ENCODE measurements at places on chromosomes 7 and 10.

DNA sequence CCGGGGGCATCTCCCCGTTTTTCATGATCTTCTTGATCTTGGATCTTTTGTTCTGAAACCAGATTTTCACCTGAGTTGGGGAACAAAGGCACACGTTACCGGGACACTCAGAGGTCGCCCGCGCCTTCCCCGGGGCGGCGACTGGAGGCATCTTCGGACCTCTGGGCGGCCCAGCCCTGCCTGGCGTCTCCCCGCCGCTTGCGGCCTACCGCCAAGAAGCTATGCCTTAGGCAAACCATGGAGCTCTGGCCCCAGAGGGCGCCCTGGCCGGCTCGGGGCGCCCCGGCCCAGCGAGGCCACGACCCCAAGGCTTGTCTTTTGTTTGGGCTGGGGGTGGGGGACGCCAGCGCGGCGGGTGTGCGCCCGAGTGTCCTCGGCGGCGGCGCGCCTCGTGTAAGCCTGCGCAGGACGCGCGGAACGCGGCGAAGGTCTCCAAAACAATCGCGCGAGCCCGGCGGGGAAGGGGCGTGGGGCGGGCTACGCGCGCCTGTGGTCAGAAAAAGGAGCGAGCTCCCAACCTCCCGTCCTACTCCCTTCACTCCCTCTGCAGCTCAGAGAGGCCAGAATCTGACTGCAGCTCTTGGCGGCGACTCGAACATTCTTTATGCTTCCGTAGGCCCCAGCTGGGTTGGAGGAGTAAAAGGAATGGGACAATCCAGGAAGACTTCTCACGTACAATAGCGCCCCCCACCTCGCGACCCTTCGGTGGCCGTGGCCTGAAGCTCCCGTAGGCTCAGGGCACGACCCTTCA is 3.5 kb downstream of the DLX5 start:
- no peak for DNase-seq

DNA sequence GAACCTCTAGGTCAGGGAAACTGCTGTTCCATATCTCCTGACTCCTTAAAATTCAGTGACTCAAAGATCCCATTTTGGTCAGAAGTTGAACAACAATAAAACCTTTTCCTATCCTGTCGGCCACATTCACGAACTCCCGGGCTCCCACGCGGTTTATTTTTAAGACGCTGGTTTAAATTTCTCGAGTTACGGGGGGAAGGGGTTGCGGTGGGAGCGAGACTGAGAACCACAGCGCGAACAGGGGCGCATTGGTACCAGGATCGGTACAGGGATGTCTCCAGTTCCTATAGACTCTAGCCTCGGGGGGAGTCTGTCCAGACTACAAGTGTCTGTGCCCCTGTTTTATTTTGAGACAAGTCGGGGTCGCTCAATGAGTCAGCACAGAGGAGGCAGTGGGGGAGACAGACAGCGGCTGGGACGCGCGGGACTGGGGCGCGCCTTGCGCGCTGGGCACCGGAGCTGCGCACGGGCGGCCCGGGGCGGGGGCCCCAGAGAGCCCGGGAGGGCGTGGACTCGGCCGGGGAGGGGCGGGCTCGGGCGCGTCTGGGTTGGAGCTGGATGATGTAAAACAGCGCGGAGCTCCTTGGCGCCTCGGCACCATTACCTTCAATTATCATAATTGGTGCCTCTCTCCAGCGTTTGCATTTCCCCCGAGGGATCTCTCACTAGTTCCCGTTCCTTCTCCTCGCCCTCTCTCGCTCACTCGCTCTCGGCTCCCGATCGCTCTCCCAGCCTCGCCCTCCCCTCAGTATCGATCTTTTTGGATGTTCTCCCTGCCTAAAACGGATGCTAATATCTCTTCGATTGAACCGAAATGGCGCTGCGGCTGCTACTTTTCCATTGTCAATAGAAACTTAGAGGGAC is 8.7 kb upstream of the BAMBI start:
- DNase-seq = no peak

- no peak for DNase-seq
These were observed 39.8 kb upstream of the C10orf67 start for GRCh38 chr10:23384364-23384763.

GRCh38 chr7:130669085-130669700 is 645 bp upstream of the COPG2 start:
- DNase-seq = no peak
